ENCODE measurements at places on chromosomes 6 and 20.
A peak's percentile ranks its signal among the peaks of the same experiment; 100 is the strongest.

- DNase-seq, result no peak
These were observed 669 bp downstream of the PDCD2 start for GRCh38 chr6:170583756-170584180.

DNA sequence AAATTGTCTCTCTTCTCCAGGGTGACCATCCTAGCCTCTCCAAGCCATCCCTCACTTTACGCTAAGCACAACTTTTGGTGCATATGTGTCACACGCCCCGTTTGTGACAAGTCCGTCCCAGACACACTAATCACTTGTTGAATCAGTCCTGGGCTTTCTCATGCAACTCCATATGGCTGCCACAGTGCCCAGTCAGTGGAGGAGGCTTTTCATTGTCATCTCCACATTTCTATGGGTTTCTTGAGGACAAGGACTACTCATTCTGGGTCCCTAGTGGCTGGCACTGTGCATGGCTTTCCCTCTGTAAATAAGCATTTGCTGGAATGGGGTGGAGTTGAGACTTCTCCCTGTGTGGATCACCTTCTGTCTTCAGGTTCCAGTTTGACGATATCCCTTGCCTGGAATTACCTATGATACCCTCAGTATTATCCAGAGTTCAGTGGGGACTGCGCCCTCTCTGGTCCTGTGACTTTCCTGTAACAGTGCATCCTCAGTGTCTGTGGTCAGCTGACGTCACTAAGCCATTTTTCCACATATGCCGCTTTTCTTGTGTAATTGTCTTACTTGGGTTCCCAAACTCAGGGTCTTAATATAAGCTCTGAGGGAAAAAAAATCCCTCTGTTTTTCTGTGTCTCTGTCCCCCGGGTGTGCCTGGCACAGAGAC, 59.8 kb upstream of the MYL9 start:
- no peak for DNase-seq

DNA sequence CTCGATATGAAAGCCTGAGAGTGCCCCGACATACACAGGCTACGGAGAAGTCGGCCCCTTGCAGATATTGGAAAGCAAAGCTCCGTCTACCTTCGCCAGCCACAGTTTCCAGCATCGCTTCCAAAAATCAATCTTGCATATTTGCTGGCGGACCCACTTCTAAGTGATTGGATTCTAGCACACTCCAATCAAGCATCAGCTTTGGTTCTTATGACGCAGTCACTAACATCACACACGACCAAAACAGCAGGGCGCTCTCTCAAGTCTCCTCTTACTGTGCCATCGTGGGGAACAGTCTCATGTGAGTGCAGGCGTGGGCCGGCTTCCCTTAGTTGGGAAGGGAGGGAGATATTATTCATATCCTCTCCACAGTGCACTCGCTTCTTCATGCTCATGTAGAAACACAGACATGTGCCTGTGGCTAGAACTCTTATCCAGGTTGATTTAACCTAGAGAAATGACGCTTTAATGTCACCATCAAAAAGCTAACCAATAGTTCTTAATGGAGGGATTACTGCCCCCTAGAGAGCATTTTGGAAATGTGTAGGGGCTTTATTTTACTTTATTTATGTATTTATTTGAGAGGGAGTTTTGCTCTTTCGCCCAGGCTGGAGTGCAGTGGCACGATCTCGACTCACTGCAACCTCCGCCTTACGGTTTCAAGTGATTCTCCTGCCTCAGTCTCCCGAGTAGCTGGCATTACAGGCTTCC, 229.8 kb downstream of the SOD2 start:
- no peak for DNase-seq

- no peak for DNase-seq
These were observed 89.3 kb downstream of the HTR1B start for GRCh38 chr6:77373955-77374354.

GRCh38 chr6:90249458-90249857, 47.2 kb downstream of the BACH2 start:
- DNase-seq, result peak; percentile 6

Data from effector CD8-positive, alpha-beta T cell (primary cell).